ENCODE measurements at places on chromosomes 2 and 18. TPM values are rescaled to one million over a fixed set of nuclear protein-coding genes. Genes with fewer than 3 reads are reported as not detected.

Gene PFN4
- 0.44 TPM for total RNA-seq

Gene TRAK2
- 53.4 TPM for total RNA-seq

Gene ERBB4
- 0.17 TPM for total RNA-seq

Gene GLB1L
- total RNA-seq, result 27.6 TPM

Gene EHBP1
- 232 TPM for total RNA-seq

Gene CENPA
- total RNA-seq, result 21.4 TPM

Data from smooth muscle cell of trachea (primary cell).